Effector memory CD8-positive, alpha-beta T cell (primary cell): ENCODE measurements at places on chromosomes 4 and X.

GRCh38 chr4:138053641-138054301 lies 188.4 kb downstream of the SLC7A11 start:
- no peak for DNase-seq

DNA sequence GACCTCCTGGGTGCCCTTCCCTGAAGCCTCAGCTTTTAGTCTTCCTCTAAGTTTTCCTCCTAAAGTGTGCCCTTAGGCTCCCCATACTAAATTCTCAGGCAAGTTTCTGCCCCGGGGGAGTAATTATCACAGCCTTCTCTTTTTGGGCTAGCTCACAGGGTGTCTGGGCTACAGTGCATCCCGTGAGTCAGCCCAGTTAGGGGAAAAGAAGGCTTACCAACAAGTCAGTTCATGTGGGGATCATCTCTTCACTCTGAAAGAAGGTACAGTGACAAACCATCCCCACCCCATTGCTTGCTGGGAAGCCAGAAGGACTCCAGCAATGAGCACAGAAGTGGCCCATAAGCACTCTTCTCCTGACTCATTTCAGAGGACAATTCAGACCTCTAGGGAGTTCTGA lies 134.7 kb upstream of the FAM9C start:
- DNase-seq: no peak

DNA sequence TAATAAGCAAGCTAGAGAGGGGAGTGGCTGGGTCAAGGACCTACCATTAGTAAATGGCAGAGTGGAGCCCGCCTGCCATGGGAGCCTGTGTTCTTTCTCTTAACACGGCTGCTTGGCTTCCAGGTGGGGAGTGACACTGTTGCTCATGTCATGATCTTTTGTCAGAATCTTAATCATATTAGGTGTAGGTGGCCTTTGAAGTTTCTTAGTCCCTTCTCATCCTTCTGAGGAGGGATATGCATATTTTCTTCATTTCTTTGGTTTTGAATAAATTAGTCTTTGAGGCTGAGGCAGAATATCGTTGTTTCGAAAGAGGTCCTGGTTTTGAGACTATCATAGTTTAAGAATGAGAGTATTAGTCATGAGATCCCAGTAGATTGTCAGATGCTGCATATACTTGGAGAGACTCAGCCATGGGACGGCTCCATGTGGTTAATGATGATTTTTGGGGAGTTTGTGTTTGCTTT lies 28.9 kb downstream of the SNX25 start:
- DNase-seq: no peak

- no peak for DNase-seq
Measured at GRCh38 chr4:48651914-48652313, 128.2 kb downstream of the FRYL start.

- DNase-seq: no peak
Measured at GRCh38 chr4:25795566-25796454, 67.0 kb downstream of the SEL1L3 start.

GRCh38 chr4:119629142-119629471 lies 503 bp upstream of the PDE5A start:
- DNase-seq: no peak

DNA sequence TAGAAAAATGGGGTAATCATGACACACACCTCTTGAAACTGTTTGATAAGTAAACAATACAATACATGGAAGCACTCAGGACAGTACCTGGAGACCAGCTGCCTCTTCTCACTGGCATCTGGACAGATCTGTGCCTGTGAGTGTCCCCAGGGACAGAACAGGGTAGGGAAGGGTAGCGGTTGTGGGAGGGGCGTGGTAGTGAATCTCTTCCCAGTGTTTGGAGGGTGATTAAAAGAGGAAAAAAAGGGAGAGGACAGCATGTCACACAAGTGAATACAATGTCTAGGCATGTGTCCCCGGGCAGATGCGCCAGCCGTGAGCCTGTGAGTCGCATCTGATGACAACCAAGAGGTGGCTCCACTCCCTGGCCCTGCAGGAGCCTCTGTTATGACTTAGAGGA lies 138.8 kb upstream of the MSX1 start:
- no peak for DNase-seq
